ENCODE measurements at places on chromosomes 6 and 20.
A peak's percentile ranks its signal among the peaks of the same experiment; 100 is the strongest.

DNA sequence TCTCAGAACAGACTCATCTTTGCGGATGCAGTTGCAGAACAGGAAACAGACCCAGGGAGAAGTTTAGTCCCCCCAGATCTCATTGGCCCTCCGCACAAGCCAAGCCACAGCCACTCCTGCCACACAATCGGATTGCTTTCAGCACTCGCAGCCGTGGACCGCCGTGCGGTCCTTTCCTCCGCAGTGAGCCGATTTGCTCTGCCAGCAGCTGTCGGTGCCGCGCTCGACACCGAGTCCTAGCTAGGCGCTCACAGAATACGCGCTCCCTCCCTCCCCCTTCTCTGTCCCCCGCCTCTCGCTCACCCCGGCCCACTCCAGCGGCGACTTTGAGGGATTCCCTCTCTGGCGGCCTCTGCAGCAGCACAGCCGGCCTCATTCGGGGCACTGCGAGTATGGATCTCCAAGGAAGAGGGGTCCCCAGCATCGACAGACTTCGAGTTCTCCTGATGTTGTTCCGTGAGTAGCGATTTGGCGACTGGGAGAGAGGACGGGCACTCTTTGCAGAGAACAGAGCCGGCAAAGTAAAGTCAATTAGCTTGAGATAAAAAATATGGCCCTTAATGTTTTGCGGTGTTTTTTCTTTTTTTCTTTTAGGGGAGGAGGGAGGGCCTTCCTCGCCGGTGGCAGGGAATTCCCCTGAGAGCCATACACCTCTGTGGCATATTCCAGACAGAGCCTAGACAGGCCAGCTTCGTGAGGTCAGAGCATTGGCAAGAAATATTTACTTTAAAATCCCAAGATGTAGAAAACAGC lies at the start of gene LAMP5:
TSS of gene LAMP5 (plus strand) at position 130 of the 753 bp plus-strand sequence. CDS start at position 393, 263 bp downstream.
- DNase-seq, result no peak

DNA sequence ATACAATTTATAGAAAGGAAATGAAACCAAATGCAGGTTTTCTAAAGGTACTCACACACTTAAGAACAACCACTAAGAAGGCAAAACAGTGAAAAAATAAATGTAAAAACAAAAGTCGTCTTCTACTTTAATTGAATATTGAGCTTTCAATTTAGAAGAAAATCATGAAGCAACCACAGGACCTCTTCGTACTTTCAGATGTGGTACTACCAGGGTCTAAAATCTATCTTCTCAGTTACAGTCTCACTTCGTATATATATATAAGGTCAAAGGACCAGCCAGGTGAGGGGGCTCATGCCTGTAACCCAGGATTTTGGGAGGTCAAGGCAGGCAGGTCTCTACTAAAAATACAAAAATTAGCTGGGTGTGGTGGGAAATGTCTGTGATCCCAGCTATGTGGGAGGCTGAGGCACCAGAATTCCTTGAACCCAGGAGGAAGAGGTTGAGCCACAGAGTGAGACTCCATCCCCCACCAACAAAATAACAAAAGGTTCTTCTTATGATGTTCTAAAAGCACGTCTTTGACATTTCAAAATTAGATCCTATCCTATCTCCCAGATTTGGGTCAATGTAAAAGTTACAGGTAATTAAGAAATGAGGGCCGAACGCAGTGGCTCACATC lies 12.5 kb downstream of the ROMO1 start:
- DNase-seq, result no peak

GRCh38 chr20:43513931-43514647 lies 6.6 kb downstream of the L3MBTL1 start:
- peak; percentile 82 for DNase-seq

DNA sequence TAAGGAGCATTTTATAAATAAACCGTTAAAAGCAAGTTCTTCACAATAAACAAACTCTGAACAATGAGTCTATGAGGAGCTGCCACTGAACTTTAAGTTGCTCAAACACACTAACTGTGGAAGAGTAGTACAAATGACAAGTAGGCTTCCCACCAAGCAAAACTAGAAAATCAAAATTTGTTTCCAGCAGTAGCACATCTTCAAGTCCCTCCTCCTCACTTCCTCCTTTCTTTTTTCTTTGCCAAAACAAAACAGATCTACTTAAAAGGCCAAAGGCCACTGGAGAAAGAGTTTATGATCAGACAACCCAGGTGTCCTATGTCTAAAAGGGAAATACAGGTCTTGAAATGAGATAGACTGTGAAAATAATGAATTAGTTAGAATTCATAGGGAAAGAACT lies 17.1 kb upstream of the FAM135A start:
- DNase-seq, result no peak

- no peak for DNase-seq
Observed at GRCh38 chr20:35523298-35523888, 6.1 kb downstream of the C20orf173 start.

GRCh38 chr6:23412770-23413169 lies 713.2 kb upstream of the NRSN1 start:
- no peak for DNase-seq

DNA sequence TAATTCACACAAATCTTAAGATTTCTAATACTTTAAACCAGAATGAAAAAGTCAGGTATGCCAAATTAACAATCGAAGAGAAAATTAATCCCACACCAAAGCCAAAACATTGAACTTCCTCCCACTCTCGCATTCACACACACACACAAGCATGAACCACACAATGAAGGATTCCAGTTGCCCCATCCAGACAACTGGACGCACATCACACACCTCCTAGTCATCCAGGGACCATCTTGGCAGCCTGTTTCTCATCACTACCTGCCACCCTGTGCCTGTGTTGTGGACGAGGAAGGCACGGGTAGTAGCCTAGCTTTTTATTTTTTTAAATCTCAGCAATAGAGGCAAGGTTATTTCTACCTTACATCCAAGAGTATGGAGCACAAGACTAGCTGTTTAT lies 15.2 kb downstream of the B4GALT5 start:
- no peak for DNase-seq

- no peak for DNase-seq
Observed at GRCh38 chr6:75135450-75135849, 70.4 kb downstream of the COL12A1 start.

DNA sequence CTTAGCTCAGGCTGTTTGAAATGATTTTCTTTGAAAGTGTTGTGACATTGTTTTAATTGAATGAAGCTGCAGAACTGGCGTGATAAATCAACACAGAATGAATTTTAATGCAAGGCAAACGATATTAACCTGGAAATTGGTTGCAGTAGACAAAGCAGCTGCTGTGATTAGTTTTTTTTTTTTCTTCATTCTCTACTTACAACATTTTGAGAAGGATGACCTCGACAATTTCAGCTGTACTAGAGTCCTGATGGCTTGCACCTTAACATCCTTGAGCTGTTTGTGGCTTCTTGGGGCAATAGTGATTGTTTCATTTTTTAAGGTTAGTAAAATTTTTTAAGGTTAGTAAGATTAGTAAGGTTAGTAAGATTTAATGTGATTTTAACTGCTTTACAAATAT lies 54.2 kb downstream of the QKI start:
- no peak for DNase-seq

GRCh38 chr6:87250019-87250418 lies 72.4 kb upstream of the SMIM8 start:
- no peak for DNase-seq

DNA sequence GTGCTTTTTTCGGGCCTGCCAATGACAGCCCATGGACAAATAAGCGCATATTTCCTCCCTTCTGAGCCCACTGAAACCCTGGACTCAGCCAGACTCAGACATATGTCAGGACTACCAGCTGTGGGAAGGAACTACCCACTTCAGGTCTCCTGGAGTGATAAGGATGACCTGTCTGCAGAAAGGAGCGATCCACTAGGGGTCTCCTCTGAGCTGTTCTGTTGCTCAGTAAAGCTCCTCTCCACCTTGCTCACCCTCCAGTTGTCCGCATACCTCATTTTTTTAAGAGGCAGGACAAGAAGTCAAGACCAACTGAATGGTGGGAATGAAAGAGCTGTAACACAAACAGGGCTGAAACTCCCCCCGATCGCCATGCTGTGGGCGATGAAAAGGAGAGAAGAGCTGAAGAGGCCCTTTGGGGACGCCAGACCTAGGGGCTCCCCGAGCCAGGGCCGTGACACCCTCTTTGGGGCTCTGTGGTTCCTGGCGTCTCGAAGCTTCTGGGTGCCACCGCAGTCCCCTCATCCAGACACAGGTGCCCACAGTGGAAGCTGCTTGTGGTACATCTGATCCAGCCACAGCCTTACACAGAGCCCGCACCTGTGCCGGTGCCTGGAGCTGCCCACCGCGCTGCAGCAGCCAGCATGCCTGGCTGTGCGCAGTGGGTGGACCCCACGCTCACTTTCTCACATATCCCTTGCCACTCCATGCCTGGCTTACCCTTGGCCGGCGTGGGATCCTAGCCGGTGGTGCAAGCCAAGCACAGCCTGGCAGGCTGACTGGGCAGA lies 68.8 kb downstream of the EYS start:
- DNase-seq, result no peak

GRCh38 chr6:122692807-122693580 lies 82.8 kb downstream of the PKIB start:
- no peak for DNase-seq

GRCh38 chr6:104692008-104692407 lies 167.7 kb downstream of the HACE1 start:
- DNase-seq, result no peak

GRCh38 chr20:35985806-35986205 lies 17.4 kb downstream of the CNBD2 start:
- DNase-seq, result no peak

DNA sequence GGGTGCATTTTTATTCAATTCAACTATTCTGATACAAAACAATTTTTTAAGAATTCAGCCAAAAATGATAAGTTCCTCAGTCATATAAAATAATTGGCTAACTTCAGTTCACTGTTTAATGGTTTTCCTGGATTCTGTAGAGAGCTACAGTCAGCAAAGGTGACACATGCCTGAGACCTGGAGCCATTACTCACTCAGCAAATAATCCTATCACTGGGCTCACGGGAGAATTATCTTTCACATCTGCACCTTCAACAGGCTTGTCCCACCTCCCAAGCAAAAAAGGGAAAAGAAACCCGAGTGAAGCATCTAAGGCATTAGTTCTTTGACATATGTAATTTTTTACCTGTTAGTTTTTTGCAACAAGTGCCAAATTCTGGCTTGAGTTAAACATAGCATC lies 34.9 kb upstream of the FOXA2 start:
- DNase-seq, result no peak

GRCh38 chr20:1345756-1346093 lies 16.8 kb upstream of the SDCBP2 start:
- no peak for DNase-seq

DNA sequence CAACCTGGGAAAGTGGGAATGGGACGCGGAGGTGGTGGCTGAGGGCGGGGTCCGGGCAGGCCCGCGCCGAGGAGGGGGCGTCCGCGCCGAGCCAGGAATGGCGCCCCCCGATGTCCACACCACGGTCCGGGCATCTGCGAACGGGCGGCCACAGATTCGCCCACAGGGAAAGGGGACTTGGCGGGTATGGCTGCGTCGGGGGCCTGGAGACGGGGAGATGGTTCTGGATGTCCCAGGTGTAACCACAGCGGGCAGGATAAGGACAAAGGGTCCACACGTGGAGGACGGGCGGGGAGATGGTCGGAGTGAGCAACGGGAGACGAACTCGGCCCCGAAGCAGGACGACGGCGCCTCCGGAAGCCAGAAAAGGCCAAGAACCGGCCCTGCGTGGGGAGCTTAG lies 124.6 kb downstream of the WDR27 start:
- no peak for DNase-seq

- no peak for DNase-seq
Observed at GRCh38 chr20:52060794-52061714, 130.5 kb downstream of the ZFP64 start.

DNA sequence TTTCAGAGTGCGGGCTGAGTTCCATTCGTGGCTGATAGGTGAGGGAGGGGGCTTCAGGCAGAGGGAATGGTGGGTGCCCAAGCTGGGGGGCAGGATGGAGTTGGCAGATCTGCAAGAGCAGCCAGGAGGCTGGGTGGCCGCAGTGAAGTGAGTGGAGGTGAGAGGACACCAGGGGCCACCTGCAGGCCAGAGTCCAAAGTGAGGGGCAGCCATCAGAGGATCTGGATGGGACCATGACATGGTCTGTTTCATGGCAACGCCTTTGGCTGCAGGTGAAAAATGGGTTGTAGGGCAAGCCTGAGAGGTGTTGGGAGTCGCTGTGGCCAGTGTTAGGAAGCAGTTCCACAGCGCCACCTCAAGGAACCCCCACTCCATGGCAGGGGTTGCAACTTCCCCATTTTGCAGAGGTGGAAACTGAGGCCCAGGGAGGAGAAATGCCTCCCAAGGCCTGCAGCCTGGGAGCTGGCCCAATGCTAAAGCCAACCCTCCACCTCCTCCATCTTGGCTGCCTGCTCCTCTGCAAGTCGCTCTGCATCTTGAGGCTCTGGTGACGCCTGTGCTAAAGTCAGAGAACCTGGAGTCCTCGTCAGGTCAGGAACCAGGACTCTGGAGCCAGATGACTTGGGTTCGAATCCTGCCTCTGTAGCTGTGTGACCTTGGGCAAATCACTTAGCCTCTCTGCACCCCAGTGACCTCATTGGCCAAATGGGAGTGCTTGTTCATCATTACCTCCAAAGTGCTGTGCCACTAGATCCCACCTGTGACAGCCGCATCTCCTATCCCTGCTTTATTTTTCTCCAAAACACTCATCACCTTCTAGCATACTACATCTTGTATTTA lies 153.8 kb downstream of the CEBPB start:
- no peak for DNase-seq

DNA sequence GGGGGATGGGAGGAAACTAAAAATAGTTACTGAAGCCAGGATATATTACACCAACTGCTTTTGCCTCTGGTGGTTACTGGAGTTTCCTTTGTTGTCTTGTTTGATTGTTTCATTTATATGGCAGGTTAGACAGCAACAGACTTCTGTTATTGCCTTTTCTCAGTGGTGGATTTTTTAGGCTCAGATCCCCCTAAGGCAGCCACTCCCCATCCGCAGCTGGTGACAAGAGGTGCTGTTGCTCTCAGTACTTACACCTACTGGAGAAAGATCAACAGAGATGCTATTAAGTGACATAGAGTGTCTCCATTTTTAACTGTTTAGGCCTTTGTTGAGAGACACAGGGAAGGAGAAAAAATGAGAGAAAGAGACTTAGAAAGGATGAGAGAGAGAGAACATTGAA lies 552.1 kb downstream of the PKHD1 start:
- DNase-seq, result no peak

DNA sequence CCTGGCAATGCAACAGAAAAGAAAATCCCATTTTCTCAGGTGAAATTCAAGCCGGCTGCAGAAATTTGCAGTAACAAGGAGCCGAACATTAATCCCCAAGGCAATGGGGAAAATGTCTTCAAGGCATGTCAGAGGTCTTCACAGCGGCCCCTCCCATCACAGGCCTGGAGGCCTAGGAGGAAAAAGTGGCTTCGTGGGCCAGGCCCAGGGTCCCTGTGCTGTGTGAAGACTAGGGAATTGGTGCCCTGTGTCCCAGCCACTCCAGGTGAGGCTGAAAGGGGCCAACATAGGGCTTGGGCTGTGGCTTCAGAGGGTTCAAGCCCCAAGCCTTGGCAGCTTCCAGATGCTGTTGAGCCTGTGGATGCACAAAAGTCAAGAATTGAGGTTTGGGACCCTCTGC lies 111.7 kb downstream of the CD24 start:
- DNase-seq, result no peak
